ENCODE measurements at places on chromosomes 7 and 10.

DNA sequence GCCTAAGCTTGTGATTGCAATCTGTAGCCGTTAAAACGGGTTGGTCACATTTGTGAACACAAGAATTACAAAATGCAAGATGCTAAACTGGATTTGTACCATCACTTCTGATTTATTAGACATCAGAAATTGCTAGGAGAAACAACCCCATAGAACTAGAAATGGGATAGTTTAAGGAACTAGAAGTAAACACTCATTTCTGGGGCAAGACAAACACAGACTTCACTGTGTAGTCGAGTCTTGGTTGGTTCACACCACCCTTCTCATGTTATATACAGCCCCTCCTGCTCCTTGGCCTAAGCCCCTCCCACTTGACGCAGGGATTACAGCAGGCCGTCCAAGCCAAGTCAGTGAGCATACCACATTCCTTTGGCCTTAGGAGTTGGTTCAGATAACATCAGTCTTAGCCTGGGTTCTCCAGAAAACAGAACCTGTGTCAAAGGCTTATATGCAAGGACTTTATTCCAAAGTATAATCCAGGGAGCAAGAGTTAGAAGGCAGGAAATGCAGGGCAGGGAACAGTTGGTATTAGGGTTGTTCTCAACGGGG is 2.0 kb upstream of the NRAP start:
- DNase-seq: peak; percentile 29
- H3K4me3 ChIP-seq: no peak overlapping the region
- no peak overlapping the region for H3K27ac ChIP-seq
- no peaks in the 10 kb centered on the region for H3K4me1 ChIP-seq

- no peaks in the 10 kb centered on the region for H3K27me3 ChIP-seq
- H3K36me3 ChIP-seq: no peaks in the 10 kb centered on the region
- no peak for DNase-seq
- no peaks in the 10 kb centered on the region for H3K4me1 ChIP-seq
- H3K4me3 ChIP-seq: no peak overlapping the region
- H3K27ac ChIP-seq: no peak overlapping the region
Measured at GRCh38 chr7:30543813-30544525, 39.3 kb upstream of the GGCT start.

GRCh38 chr10:4353059-4353655 is 472.9 kb upstream of the AKR1E2 start:
- H3K4me3 ChIP-seq: no peak overlapping the region
- no peak for DNase-seq
- peaks cover 7% of the 10 kb centered on the region for H3K4me1 ChIP-seq
- no peaks in the 10 kb centered on the region for H3K36me3 ChIP-seq

DNA sequence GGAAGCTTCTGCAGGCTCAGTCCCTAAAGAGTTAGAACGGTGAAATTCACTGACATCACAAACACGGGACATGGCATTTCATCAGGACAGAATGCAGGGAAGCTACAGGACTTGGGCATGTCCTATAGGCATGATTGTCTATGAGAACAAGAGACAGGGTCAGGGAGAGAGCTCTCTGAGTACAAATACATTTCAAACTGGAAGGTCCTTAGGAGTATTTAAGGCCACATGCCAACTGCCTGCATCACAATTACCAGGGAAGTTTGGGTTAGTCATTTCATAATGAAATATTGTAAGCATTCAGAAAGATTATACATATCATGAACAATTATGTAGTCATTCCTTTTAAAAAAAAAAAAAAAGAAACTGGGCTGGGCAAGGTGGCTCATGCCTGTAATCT is 71.3 kb downstream of the CREB3L2 start:
- no peak overlapping the region for H3K27ac ChIP-seq
- H3K27me3 ChIP-seq: no peaks in the 10 kb centered on the region
- H3K36me3 ChIP-seq: peaks cover 1% of the 10 kb centered on the region
- no peak overlapping the region for H3K4me3 ChIP-seq
- peaks cover 12% of the 10 kb centered on the region for H3K4me1 ChIP-seq

DNA sequence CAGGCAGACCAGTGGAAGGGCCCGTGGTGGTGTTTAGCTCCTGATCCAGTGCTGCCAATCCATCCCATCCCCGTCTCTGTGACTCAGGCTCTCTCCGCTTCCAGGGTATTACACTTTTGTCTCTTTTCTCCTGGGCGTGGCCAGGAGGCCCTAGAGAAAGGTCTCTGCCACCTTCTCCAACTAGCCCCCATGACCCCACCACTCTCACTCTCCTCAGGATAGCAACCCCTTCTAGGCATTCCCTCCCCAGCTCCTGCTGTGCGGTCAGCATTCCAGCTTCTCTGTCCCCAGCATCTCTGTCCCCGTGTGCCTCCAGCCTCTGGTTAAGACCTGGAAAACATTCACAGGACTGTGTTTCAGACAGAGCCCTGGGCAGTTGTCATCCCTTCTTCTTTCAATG is 36.2 kb upstream of the R3HCC1L start:
- no peaks in the 10 kb centered on the region for H3K4me1 ChIP-seq
- H3K4me3 ChIP-seq: no peak overlapping the region
- H3K36me3 ChIP-seq: no peaks in the 10 kb centered on the region
- H3K27me3 ChIP-seq: no peaks in the 10 kb centered on the region
- no peak overlapping the region for H3K27ac ChIP-seq

DNA sequence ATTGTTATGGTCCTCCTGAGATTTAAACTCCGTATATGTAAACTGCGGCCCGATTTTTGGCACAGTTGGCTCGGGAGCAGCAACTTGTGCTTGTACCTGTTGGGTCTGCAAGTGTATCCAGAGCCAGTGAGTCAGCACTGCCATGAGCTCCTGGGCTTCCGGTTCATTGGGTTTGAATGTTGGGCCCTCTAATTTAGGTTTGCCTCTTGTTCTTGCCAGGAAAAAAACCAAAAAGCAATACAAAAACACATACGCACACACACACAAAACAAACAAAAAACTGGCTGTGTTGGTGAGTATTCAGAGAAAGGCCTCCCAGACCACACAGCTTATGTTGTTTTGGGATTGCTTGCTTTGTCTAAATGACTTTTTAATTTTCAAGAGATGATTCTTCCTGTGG is 26.3 kb downstream of the SND1 start:
- H3K4me1 ChIP-seq: peaks cover 3% of the 10 kb centered on the region
- no peak for DNase-seq

DNA sequence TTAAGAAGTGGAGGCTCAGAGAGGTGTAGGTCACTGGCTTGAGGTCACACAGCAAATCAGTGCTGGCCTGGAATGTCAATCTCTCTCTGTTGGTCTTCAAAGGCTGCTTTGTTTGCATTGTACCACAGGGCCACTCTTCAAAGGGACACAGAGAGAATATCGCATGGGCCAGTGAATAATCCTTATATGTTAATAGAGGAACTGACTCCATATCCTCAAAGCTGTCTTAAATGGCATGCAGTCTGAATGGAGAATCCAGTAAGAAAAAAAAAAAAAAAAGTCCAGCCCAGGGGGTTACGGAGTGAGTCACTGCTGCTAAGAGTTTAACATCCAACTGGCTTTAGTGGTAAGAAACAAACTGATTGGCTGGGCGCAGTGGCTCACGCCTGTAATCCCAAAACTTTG is 54.1 kb downstream of the NRAP start:
- no peak for DNase-seq
- H3K27me3 ChIP-seq: no peaks in the 10 kb centered on the region
- no peak overlapping the region for H3K27ac ChIP-seq
- H3K4me3 ChIP-seq: no peak overlapping the region
- no peaks in the 10 kb centered on the region for H3K4me1 ChIP-seq

DNA sequence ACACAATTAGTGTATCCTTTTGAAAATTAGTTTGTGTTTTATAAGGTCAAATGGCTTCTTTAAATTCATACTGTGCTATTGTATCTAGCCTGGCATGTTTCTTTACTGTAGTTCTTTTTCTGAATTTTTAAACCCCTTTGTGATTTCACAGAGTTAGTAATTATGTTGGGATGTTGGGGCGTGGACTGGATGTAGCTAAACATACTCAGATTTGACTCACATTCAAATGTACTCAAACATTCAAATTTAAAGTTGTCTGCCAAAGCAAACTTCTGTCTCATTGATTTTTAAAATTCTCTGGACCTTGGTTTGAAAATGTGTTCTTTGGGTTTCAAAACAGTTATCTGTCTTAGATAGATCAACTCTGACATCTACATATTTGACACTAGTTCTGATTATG is 7.2 kb upstream of the NRP1 start:
- no peak overlapping the region for H3K27ac ChIP-seq
- H3K36me3 ChIP-seq: no peaks in the 10 kb centered on the region
- no peak overlapping the region for H3K4me3 ChIP-seq
- DNase-seq: no peak
- no peaks in the 10 kb centered on the region for H3K27me3 ChIP-seq

GRCh38 chr10:62015994-62016393 is 114.5 kb downstream of the ARID5B start:
- H3K27me3 ChIP-seq: no peaks in the 10 kb centered on the region
- no peaks in the 10 kb centered on the region for H3K36me3 ChIP-seq
- DNase-seq: no peak
- H3K4me3 ChIP-seq: no peak overlapping the region
- H3K4me1 ChIP-seq: no peaks in the 10 kb centered on the region

DNA sequence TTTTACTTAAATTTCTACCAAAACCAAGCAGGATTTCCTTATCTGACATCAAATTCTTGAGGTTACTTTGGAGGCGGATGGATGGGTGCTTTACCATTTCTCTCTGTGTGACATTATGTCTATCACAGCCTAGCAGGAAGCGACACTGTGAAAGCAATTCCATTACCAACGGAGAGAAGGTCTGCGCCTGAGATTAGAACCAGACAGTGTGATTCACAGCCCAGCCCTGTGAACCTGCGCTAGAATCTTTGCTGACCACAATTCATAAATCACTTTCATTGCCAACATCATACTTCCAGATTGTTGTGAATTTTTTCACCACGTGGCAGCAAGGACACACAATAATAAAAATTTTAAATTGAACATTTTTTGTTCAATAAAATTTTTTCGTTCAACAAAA is 126.5 kb downstream of the CUBN start:
- no peaks in the 10 kb centered on the region for H3K27me3 ChIP-seq
- H3K27ac ChIP-seq: no peak overlapping the region
- no peak overlapping the region for H3K4me3 ChIP-seq
- no peaks in the 10 kb centered on the region for H3K36me3 ChIP-seq
- DNase-seq: no peak
- no peaks in the 10 kb centered on the region for H3K4me1 ChIP-seq

- no peaks in the 10 kb centered on the region for H3K27me3 ChIP-seq
- H3K4me3 ChIP-seq: no peak overlapping the region
- no peak for DNase-seq
- H3K27ac ChIP-seq: no peak overlapping the region
- H3K4me1 ChIP-seq: no peaks in the 10 kb centered on the region
Measured at GRCh38 chr7:37601321-37601720, 82.2 kb upstream of the GPR141 start.
